ENCODE measurements at places on chromosomes 6 and 20.

- no peak for DNase-seq
Observed at GRCh38 chr6:2556761-2557160, 194.0 kb downstream of the MYLK4 start.

- DNase-seq = no peak
Observed at GRCh38 chr6:155267411-155267810, 3.6 kb downstream of the CLDN20 start.

DNA sequence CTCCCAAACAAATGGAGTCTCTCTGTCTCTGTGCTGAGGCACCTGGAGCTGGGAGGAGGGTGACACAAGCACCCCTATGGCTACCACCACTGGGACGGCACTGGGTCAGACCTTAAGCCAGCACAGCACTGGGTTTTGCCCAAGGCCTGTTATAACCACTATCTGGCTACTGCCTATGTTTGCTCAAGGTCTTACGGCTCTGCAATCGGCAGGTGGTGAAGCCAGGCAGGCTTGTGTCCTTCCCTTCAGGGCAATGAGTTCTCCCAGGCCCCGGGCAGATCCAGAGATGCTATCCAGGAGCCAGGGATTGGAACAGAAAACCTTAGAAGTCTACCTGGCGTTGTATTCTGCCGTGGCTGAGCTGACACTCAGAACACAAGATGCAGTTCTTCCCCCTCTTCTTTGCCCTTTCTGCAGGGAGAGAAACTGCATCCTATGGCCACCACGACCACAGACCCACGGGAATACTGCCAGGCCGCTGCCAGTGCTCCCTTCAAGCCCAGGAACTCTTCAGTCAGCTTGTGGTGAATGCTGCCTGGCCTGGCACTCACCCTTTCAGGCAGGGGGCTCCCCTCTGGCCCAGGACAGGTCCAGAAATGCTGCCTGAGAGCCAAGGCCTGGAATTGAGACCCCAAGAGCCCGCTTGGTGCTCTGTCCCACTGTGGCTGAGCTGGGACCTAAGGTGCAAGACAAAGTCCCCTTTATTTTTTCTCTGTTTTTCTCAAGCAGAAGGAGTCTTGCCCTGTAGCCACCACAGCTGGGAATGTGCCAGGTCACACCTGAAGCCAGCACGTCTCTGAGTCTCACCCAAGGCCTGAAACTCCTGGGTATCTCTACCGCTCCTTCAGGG is 67.0 kb upstream of the FRMD1 start:
- no peak for DNase-seq

GRCh38 chr6:144159223-144159622 is 8.9 kb downstream of the STX11 start:
- DNase-seq = no peak

GRCh38 chr20:44615169-44615791 is 32.9 kb downstream of the PKIG start:
- no peak for DNase-seq

DNA sequence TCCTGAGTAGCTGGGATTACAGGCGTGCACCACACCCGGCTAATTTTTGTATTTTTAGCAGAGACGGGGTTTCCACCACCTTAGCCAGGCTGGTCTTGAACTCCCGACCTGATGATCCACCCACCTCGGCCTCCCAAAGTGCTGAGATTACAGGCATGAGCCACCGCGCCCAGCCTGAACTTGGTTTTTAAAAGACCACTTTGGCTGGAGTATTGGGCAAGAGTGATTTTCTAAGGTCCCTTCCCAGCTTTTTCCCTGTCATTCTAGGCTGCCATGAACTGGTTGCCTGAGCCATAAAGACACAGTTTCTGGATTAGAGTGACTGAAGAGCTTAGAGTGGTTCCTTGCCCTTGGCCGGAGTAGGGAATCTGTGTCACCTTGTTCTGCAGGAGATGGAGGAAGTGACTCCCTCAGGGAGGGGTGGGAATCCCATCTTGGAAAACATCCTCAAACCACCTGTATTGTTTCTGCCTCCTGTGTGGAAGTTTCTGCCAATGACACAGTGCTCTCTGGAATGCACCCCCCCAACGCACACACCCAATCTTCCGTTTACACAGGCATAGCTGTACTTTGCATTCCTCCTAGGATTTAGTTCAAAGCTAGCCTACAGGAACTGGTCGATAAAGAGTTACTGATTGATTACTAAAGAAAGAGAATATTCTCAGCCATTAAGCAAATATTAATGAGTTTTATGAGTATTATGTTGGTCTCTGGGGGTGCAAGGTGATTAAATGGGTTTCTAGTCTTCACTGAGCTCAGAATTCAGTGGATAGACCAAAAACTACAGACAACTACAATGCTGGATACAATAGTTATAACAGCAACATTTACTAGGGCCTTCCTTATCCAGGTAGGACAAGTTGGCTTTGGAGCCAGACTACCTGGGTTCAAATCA is 18.2 kb downstream of the BCL2L1 start:
- no peak for DNase-seq

DNA sequence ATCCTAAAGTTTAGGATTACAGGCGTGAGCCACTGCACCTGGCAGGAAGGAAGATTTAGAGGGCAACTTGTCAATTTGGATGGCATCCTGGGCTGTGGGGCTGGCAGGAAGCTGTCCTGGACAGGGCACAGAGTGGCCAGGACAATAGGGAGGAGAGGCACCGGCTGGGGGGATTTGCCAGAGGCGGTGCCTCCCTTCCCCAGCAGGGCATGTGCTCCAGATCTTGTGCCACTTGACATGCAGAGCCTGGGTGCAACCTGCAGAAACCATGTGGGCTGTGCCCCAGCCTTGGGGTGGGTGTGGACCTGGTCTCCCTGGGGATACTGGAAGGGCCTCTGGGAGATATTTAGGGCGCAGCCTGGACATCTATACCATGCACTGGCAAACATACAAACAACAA is 58.6 kb upstream of the EEF1A1 start:
- DNase-seq = no peak

DNA sequence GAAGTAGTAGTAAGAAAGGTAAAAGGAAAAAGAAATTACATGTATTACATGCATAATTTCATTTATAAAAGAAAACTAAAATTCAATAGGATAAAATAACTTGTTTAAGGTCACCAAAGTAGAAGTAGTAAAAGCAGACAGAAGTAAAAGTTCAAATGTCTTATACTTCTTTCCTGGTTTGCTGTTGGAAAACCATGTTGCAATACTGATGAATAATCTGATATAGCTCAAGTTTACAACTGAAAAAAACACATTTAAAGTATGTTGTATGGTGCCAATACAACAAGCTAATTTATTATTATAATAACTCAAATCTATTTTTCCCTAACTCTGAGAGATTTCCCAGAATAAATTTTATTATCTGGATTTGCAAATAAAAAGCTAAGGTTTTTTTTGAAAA is 78.3 kb downstream of the PHIP start:
- DNase-seq = no peak

GRCh38 chr6:123213921-123214320 is 217.9 kb downstream of the CLVS2 start:
- DNase-seq = no peak

DNA sequence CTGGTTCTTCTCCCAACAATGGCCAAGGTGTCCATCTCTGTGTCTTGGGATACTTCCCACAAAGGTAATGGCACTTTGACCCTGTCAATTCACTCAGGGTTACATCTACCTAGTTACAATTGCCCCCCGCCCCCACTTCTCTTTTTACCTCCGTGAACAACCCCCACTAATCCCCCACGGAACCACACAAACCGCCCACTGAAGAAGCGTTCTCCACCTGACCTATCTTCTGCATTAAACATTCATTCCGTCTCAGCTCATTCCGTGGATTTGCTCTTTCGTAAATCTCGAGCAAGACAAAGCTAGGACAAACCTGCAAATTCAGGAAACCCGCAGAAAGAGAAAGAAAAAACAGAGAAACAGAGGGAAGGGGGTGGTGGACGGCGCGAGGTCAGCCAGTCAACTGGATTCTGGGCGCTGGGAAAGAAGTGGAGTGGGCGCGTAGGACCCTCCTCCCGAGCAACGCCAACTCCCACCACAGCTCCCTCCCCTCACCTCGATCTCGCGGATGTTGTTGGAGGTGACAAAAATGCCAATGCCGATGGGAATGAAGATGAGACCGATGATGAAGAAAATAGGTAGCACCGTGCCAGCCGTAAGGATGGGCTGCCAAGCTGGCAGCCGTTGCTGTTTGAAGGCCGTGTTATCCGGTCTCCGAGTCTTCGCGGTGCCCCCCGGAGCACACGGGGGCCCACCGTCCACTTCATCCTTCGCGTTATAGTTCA is 523 bp downstream of the TMEM30A start:
- no peak for DNase-seq

- no peak for DNase-seq
Observed at GRCh38 chr20:2701671-2702081, 9.1 kb downstream of the EBF4 start.

- DNase-seq = no peak
Observed at GRCh38 chr6:154624038-154624599, 109.1 kb upstream of the SCAF8 start.

- DNase-seq = no peak
Observed at GRCh38 chr20:13174402-13174801, 46.7 kb upstream of the ISM1 start.

DNA sequence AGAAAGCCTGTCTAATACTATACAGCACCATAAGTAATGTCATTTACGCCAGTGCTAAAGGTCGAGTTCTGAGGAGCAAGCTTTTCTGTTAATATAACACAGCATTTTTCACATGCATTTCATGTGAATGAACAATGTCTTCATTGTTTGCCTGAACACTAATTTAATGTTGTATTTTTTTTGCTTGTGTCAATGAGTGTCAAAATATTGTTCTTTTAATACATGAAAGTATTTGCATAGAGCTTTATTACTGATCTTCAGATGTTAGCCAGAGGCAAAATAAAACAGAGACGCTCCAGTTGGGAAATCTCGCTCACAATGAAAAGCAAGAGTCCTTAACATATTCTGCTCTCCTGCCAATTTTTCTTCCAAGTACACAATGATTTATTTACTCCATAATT is 151.8 kb downstream of the FOXC1 start:
- no peak for DNase-seq

DNA sequence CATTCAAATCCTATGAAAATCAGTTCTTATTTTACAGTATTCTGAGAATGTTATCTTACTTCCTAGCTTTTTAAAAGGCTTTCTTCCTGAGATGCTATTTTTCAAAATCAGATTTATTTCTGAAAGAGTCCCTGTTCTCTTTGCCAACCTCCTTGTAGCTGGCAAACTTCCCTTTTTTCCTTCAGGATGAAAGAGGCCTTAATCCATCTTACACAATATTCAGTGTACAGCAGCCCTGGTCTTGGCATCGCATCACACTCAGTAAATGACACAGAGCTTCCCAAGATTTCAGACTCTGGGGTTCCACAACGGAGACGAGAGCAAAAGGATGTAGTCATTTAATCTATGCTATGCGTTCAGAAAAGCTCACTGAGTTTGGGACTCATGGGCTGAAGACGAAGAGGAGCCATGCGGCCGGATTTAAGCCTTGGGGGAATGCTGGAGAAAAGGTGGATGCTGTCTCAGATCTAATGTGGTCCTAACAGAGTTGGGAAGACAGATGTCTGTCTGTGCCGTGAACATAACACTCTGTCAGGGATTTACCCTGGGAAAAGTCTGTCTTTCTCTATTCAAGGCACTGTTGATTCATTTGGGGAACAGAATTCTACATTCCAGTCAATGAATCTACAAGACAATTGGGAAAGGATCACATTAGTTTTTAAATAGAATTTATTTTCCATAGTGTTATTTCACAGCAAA is 616.4 kb upstream of the AGPAT4 start:
- DNase-seq = no peak

DNA sequence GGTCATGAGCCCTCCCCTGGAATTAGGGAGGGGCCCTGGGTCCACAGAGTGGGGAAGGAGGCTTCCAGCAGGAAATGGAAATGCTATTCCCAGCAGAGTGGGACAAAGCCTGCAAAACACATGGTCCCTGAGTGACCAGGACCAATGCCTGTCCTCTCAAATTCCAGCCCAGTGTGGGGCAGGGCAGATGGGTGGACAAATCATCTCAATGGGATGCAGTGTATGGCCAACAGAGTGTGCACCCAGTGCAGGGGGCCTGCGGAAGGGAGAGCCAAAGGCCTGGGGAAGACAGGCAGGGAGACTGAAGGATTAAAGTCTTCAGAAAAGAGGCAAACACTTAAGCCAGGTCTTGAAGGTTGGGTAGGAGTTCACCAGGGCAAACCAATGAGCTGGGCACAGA is 28.7 kb upstream of the PHACTR3 start:
- DNase-seq = no peak

DNA sequence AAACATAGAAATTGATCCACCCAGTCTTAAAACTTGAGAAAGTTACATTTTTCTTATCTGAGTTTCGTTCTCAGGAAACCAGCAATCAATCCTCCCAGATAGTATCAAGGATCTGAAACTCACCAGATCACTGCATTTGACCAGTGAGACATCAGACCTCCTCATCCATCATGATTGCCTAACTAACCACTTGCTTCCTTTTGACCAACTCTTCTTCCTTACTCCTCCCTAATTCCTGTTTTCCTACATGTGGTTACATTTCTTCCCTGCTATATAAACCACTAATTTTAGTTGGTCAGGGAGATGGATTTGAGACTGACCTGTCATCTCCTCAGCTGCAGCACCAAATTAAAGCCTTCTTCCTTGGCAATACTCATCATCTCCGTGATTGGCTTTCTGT is 357.1 kb upstream of the POU3F2 start:
- no peak for DNase-seq

GRCh38 chr6:90459225-90459758 is 127.6 kb downstream of the MAP3K7 start:
- DNase-seq = peak; percentile 24

DNA sequence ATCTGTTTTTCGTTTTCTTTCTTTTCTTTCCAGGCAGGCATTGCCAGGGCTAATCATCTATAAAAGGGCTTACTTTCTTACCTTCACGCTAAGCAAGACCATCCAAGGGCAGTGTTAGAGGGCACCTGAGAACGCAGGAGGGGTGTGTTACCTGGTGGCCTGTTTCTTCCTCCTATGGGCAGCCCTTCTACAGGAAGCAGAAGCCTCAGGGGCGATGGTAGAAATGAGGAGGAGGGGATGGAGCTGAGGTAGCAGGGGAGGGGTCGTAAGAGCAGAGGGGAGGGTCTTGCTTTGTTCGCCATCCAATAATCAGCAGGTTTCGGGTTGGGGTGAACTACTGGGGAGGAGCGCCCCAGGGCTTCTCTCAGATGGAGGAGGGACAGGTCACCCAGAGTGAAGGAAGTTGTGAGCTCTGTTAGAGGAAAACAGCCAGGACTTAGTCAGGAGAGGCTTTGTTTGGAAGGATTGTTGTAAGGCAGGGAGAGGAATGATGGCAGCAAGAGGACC is 1.5 kb upstream of the CCR6 start:
- DNase-seq = no peak

GRCh38 chr6:16723826-16724225 is 37.4 kb downstream of the ATXN1 start:
- DNase-seq = no peak

DNA sequence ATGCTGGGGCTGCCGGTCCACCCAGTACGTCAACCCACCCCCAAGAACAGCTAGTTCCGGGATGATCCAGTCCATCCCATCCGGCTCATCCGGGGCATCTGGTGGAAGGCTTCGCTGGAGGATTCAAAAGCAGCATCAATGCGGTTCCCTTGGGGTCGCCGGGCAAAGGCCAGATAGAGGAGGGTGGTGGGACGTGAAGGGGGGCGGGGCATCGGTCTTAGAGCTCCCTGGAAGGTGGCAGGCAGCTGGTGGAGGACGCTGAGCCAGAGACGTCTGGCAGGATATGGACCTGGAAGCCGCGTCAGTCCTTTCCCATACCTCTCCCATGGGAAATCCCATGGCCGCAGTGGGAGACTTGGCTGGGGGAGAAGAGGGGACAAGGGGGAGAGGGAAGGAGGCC is 1500.8 kb upstream of the DEFB115 start:
- DNase-seq = no peak

- DNase-seq = no peak
Observed at GRCh38 chr6:159436581-159436980, 256.5 kb downstream of the SOD2 start.

Measured in KBM-7 (cell line).